ENCODE measurements at places on chromosomes 12 and 14. TPM values are rescaled to one million over a fixed set of nuclear protein-coding genes. Genes with fewer than 3 reads are reported as not detected.
A peak's percentile ranks its signal among the peaks of the same experiment; 100 is the strongest.

DNA sequence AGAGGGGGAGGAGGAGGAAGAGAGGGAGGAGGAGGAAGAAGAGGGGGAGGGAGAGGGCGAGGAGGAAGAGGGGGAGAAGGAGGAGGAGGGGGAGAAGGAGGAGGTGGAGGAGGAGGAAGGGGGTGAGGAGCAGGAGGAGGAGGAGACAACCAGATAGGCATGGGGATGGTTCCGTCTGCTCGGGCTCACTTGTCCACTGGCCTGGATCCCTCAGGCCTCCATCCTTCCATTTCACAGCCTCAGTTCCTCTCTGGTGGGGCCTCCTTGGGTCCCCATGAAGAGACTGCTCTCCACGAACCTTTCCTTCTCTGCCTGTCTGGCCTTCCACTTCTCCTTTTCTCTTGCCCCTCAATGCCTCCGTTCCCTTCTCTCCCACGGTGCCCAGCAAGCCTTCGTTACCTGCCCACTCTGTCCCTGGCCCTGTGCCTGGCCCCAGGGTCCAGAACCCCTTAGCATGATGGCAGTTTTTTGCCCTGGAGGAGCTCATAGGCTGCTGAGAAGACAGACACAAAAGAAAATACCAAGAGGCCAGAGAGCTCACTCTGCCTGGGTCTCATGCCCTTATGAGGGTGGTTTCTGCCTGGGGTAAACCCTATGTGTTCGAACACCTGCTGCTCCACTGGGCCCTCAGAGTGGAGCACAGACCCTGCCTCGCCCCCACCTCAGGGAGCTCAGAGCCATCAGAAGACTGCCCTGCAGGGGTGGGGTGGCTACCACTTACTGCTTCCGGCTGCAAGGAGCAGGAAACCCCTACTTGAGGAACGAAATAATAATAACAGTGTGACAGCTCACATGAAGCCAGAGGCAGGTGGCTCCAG is 11.7 kb upstream of the CACNA2D4 start:
- H3K27me3 ChIP-seq: no peaks in the 10 kb centered on the region
- DNase-seq: no peak
- H3K27ac ChIP-seq: no peak overlapping the region

DNA sequence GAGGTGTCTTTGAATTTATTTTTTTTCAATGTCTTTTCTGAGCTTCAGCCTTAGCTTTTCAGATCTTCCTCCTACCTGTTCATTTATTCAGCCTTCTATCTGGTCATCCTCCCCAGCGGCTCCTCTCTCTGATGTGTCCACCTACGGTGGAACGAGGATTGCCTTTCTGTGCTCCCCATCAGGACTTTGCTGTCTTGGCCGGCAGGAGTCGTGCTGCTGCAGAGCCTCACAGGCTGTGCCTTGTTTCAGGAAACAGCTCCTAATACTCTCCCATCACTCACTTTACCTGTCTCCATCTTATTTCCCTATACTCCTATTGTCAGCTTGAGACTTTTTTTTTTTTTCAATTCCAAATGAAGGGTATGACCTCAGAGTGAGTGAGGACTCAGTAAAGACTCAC is 76.9 kb downstream of the KICS2 start:
- H3K27me3 ChIP-seq: no peaks in the 10 kb centered on the region
- no peaks in the 10 kb centered on the region for H3K4me1 ChIP-seq
- DNase-seq: no peak
- H3K36me3 ChIP-seq: no peaks in the 10 kb centered on the region

DNA sequence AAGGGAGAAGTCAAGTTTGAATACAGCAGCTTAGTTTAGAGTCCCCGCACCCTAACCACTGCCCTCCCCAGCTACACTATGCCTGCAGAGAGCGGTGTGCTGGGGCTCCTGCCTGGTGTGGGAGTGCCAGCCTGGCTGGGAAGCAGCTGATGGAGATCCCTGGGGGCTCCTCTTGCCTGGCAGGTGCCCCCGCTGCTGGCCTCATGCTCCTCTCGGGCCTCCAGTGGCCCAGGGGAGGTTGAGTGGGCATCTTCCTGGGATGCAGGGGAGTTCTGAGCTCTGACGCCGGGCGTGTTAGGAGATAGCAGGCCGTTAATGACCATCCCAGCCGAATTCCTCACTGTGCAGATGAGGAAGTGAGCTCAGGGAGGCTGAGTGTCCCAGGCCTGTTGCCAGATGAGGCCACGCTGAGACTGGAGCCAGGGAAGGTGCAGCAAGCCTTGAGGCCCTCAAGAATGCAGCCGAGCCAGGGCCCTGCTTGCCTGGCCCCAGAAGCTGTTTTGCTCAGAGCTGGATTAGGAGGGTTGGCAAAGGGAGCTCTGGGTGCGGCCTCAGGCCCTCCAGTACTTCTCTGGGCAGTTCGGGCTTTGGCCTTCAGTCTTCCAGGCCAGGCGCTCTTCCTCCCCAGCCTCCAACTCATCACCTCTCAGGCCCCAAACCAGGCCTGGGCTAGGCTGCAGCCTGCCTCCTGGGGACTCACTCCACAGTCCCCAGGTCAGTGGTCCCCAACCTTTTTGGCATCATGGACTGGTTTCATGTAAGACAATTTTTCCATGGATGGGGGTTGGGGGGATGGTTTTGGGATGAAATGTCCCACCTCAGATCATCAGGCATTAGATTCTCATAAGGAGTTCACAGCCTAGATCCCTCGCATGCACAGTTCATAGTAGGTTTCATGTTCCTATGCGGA is 6.6 kb upstream of the CYP46A1 start:
- no peak for DNase-seq
- peaks cover 26% of the 10 kb centered on the region for H3K4me1 ChIP-seq
- H3K4me3 ChIP-seq: no peak overlapping the region
- H3K36me3 ChIP-seq: no peaks in the 10 kb centered on the region
- H3K27ac ChIP-seq: no peak overlapping the region

GRCh38 chr12:56115329-56115728 is 1.1 kb upstream of the RPL41 start:
- H3K27me3 ChIP-seq: no peaks in the 10 kb centered on the region
- DNase-seq: no peak
- H3K27ac ChIP-seq: peak overlapping the region; percentile 89
- H3K36me3 ChIP-seq: peaks cover 24% of the 10 kb centered on the region
- peaks cover 34% of the 10 kb centered on the region for H3K4me1 ChIP-seq

DNA sequence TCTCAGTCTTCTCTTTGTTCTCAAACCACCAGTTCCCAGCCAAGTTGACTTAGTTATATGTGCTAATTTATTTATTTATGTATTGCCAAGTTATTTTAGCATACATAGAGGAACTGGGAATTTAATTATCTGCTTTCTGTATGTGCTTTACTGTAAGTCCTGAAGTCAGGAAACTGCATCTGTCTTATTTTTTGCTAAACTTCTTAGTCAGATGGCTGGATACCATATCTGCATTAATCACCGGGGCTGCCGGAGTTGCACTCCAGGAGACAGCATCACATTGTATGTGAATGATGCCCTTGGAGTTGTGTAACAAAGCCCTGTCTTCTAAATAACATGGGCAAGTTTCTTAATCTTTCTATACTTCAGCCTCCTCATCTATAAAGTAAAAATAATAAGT is 96.2 kb downstream of the MON2 start:
- no peak for DNase-seq
- no peak overlapping the region for H3K27ac ChIP-seq
- no peak overlapping the region for H3K4me3 ChIP-seq
- H3K27me3 ChIP-seq: no peaks in the 10 kb centered on the region

DNA sequence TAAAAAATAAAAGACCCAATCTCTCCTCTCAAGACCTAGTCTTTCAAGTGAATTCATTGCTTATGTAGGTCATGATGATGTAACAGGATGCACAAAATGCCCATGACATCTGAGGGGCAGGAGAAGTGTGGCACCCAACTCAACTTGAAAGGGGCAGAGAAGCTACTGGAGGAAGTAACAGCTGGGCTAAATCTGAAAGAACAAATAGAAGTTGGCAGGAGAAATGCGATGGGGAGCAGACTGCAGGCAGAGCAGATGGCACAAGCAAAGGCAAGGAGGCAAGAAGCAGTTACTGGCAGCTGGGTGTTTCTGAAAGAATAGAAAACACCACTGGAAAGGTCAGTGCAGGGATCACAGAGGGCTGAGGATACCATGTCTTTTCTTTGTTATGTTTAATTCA is 14.6 kb downstream of the SLC38A4 start:
- H3K27me3 ChIP-seq: no peaks in the 10 kb centered on the region
- peak; percentile 26 for DNase-seq
- no peaks in the 10 kb centered on the region for H3K36me3 ChIP-seq
- H3K4me3 ChIP-seq: no peak overlapping the region

DNA sequence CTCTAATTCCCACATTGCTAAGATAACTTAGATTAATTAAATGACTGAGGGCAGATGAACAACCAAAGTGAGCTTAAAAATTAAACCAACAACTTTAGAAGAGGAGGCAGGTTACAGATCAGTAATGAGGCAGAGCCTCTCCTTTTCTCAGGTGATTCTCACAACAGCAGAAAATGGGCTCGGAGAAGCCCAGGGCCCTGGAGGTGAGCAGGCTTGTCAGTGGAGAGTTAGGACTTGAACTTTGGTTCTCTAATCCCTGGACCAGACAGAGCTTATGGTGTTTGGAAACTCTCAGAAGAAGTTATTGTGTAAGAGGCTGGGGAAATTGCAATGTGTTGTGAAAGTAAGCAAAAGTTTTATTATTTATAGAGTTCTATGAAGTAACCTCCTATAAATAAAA is 2.8 kb downstream of the TRHDE start:
- no peaks in the 10 kb centered on the region for H3K36me3 ChIP-seq
- DNase-seq: no peak
- H3K4me1 ChIP-seq: no peaks in the 10 kb centered on the region
- H3K27ac ChIP-seq: no peak overlapping the region
- H3K27me3 ChIP-seq: no peaks in the 10 kb centered on the region
- no peak overlapping the region for H3K4me3 ChIP-seq

DNA sequence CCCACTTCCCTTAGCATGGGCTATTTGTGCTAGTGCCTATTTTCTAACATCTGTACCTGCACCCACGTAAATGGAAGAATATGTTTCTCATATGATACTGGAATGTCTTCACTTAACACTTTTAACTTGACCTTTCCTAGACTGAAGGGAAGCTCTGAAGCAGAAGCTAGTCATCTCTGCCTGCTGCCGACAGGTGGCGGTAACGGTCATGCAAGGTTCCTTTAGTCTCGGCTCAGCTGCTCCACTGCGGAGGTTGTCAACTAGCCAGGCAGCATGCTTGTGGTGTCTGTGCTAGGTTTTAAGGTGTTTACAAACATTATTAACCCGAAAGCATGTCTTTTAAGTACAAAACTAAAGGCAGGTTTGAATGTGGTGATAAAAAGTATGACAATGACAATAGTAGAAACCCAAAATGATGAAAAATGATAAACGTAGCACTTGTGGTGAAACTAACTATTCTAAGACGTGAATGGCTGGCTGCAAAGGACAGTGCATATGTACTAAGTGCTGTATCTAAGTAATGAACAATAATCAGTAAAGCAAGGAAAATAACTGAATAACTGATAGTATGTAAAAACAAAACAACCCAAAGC is 117.2 kb downstream of the GRIN2B start:
- H3K4me3 ChIP-seq: no peak overlapping the region
- no peaks in the 10 kb centered on the region for H3K27me3 ChIP-seq
- no peaks in the 10 kb centered on the region for H3K4me1 ChIP-seq
- peak; percentile 8 for DNase-seq
- H3K27ac ChIP-seq: no peak overlapping the region
- no peaks in the 10 kb centered on the region for H3K36me3 ChIP-seq

GRCh38 chr12:57694459-57695019 is 607 bp downstream of the OS9 start:
- peak overlapping the region; percentile 79 for H3K27ac ChIP-seq
- H3K27me3 ChIP-seq: no peaks in the 10 kb centered on the region
- H3K4me1 ChIP-seq: peaks cover 26% of the 10 kb centered on the region
- peaks cover 33% of the 10 kb centered on the region for H3K36me3 ChIP-seq
- no peak for DNase-seq
- peak overlapping the region; percentile 82 for H3K4me3 ChIP-seq

DNA sequence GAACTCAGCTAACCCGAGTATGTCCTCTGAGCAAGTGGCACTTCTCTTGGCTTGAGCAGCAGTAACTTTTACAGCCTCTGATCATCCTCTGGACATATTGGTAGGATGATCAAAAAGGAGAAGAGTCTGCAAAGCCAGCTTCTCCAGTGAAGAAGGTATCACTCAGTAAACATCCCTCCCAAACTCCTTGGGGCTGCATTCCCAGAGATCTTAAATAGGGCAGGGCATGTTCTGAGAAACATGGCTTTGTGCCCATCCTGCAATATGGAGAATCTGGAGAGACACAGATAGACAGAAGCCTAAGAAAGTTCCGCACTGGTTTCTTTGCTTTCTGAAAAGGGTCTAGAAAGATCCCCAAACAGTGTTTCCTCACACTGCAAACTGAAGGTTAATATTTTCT is 65.4 kb downstream of the RBM19 start:
- peaks cover 13% of the 10 kb centered on the region for H3K36me3 ChIP-seq
- no peak overlapping the region for H3K4me3 ChIP-seq
- H3K27ac ChIP-seq: no peak overlapping the region

DNA sequence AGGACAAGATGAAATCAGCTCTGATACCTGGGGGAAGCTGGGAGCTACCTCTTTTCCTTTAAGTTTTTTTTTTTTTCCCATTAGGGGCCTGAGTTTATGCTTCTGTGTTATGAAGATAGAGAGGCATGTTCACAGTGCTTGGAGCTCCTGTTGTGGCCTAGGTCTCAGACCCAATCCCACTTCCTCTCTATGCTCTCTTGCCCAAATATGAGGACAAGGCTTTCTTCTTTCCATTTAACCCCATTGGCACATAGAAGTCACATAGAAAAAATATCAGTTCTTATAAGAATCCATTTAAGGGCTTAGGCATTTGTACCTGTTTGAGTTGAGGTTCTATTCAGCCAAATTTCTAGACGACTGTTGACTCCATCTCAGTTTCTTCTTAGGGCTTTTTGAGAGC is 12.6 kb downstream of the MRPS35 start:
- no peaks in the 10 kb centered on the region for H3K4me1 ChIP-seq
- H3K36me3 ChIP-seq: peaks cover 15% of the 10 kb centered on the region
- H3K27me3 ChIP-seq: no peaks in the 10 kb centered on the region
- no peak overlapping the region for H3K4me3 ChIP-seq
- no peak for DNase-seq
- no peak overlapping the region for H3K27ac ChIP-seq

GRCh38 chr12:132635076-132635955 is 16.7 kb downstream of the P2RX2 start:
- no peaks in the 10 kb centered on the region for H3K4me1 ChIP-seq
- H3K36me3 ChIP-seq: peaks cover 49% of the 10 kb centered on the region
- no peak overlapping the region for H3K27ac ChIP-seq
- H3K27me3 ChIP-seq: no peaks in the 10 kb centered on the region
- no peak overlapping the region for H3K4me3 ChIP-seq

GRCh38 chr14:95264271-95264973 is 55.3 kb downstream of the CLMN start:
- H3K27me3 ChIP-seq: no peaks in the 10 kb centered on the region
- no peak for DNase-seq
- no peaks in the 10 kb centered on the region for H3K36me3 ChIP-seq
- H3K4me3 ChIP-seq: no peak overlapping the region
- peaks cover 19% of the 10 kb centered on the region for H3K4me1 ChIP-seq
- no peak overlapping the region for H3K27ac ChIP-seq

- no peaks in the 10 kb centered on the region for H3K36me3 ChIP-seq
- H3K27ac ChIP-seq: no peak overlapping the region
- no peaks in the 10 kb centered on the region for H3K27me3 ChIP-seq
- H3K4me1 ChIP-seq: no peaks in the 10 kb centered on the region
Observed at GRCh38 chr14:39446131-39446744, 14.0 kb upstream of the FBXO33 start.

- H3K36me3 ChIP-seq: no peaks in the 10 kb centered on the region
- H3K27me3 ChIP-seq: no peaks in the 10 kb centered on the region
- no peak overlapping the region for H3K4me3 ChIP-seq
- H3K4me1 ChIP-seq: no peaks in the 10 kb centered on the region
- H3K27ac ChIP-seq: no peak overlapping the region
Observed at GRCh38 chr12:2974560-2974971, 15.4 kb downstream of the TEAD4 start.

The C12orf60 gene
- 2.0 TPM for polyA plus RNA-seq

The ANO2 gene
- not detected for polyA plus RNA-seq

The IL31 gene
- not detected for polyA plus RNA-seq

The PTMS gene
- polyA plus RNA-seq: 3.6 TPM

The TAS2R7 gene
- polyA plus RNA-seq: not detected

The WNT5B gene
- not detected for polyA plus RNA-seq

Data from CD4-positive, alpha-beta memory T cell (primary cell).